ENCODE measurements at places on chromosomes 12 and 14. TPM values are rescaled to one million over a fixed set of nuclear protein-coding genes. Genes with fewer than 3 reads are reported as not detected.

The VEZT gene
- 26.4 TPM for total RNA-seq

DNA sequence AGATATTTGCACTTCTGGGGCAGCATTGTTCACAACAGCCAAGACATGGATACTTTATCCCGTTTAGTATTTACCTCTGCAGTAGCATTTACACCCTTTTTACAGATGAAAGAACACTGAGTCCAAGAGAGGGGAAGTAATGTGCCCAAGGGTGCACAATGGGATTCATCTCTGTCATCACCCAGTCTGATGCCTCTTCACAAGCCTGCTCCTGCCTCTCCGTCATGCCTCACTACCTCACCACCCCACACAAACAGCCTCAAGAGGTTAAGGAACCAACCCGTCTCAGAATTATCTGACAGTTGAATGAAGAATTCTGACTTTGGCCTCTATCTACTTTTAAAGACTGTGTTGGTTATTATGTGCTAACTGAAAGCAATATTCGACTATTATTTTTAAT, 368.4 kb downstream of the ATP23 start:
- DNase-seq: no peak

- DNase-seq: peak; percentile 27
Measured at GRCh38 chr12:32390572-32391219, 8.7 kb upstream of the FGD4 start.

DNA sequence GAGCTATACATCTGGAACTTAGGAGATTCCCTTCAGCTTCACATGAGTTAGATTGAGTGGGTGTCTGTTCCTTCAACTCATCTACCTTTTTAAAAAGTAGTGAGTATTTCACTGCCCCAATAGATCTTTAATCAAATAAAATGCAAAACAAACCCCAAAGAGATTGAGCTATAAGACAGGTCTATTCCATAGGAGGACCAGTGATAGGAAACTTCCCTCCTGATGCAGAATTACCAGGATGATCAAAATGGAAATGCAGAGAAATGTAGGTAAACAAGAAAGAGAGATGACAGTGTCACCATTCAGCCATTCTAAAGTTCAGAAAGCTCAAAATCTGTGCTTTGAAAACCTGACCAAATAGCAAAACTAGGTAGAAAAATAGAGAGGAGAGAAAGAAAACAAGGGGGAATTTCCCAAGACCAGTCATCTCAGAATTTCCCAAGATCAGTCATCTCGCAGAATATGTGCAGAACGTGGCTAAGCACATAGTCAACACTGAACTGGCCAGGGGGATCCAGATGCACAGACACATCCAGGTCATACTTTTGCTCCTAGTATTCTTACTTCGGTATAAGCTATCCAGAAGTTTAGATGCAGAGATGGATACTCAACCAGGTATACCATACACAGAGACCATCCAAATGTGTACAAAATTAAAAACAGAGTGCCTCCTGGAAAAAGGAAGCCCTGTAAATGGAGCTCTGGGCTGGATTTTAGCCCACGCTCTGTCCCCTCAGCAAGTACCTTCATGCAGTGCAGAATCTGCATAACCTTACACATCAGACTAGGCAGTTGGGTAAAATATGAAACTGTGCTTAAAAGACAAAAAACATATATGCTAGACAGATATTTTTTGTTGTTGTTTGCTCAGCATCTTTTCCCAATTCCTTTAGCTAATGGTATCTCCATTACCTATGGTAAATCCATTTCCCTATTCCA, 27.4 kb downstream of the SLC41A2 start:
- no peak for DNase-seq
